ENCODE measurements at places on chromosomes 1 and 21.

DNA sequence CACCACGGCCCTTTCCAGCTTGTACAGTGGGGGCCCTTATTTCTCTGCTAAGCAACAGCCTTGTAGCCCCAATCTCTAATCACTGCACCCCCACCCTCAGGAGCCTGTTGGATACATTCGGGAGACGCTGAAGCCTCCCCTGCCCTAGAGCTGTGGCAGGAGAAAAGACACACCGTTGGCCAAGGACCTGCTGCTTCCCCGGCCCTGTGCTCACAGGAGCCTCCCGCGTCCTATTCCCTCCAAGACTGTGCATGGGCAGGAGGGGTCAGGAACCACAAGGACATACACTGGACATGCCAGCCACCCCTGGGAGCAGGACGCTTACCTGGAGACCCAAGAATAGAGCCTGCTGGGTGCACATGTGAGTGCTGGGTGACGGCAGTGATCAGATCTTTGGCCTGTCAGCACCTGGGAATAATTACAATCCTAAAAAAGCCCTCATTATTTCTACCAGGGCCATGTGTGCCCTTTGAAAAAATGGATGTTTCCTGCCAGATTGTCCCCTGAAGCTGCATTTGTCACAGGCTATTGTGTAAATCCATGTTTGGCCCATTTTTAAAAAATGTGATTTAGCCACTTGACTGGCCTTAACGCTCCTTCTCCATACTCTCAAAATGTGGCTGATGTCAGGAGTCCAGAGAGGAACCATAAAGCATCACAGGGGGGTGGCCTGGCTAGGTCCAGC lies 590.6 kb downstream of the MATN1 start:
- no peak for DNase-seq

GRCh38 chr1:6592865-6593593 lies 9.6 kb downstream of the KLHL21 start:
- no peak for DNase-seq

DNA sequence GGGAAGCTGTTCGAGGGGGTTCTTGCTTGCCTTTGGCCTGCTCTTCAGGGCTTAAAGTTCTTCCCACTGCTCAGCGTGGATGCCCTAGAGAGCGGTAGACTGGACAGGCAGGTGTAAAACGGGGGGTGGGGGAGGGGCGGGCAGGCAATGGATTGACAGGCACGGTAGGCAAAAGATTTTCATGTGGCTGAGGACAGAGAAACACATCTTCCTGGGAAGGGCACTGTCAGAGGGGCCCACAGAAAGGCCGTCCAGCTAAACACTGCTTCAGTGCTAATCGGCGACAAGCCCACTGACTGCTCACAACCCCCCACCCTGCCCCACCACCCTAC lies 412 bp downstream of the ABCA4 start:
- no peak for DNase-seq

DNA sequence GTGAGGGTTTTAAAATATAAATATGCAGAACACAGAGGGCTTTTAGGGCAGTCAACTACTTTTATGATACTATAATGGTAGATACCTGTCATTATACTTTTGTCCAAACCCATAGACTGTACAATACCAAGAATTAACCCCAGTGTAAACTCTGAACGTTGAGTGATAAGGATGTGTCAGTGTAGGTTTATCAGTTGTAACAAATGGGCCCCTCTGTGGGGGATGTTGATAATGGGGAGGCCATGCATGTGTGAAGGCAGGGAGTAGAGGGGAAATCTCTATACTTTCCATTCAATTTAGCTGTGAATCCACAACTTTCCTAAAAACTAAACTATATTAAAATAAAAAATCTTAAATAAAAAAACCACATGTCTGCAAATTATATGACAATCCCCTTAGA lies 193.5 kb upstream of the CAMK1G start:
- DNase-seq = no peak

DNA sequence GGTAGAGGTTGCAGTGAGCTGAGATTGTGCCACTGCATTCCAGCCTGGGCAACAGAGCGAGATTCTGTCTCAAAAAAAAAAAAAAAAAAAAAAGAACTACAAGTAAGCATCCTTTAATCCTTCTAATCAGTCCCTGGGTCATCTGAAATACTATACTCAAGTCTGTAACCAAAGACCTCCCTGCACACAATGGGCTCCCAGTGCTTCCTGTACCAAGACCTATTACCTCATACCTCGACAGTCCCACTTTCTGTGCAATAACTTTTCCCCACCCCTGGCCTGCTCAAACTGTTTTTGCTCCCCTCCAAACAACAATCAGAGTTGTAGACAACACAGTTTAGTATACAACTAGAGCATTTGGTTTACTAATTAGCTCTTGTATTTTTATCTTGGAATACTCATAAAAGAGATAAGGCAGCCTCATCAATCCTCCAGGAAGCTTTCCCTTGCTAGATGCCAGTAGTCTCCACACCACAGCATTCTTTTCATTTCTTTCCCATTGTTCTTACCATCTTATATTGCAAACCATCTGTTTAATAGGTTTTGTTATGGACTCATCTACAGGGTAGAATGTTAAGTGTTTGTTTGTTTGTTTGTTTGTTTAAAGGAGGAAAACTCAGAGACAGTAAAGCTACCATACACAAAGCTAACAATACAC lies 19.2 kb upstream of the RLF start:
- DNase-seq = no peak

GRCh38 chr1:244761279-244761678 lies 74.2 kb upstream of the COX20 start:
- no peak for DNase-seq

DNA sequence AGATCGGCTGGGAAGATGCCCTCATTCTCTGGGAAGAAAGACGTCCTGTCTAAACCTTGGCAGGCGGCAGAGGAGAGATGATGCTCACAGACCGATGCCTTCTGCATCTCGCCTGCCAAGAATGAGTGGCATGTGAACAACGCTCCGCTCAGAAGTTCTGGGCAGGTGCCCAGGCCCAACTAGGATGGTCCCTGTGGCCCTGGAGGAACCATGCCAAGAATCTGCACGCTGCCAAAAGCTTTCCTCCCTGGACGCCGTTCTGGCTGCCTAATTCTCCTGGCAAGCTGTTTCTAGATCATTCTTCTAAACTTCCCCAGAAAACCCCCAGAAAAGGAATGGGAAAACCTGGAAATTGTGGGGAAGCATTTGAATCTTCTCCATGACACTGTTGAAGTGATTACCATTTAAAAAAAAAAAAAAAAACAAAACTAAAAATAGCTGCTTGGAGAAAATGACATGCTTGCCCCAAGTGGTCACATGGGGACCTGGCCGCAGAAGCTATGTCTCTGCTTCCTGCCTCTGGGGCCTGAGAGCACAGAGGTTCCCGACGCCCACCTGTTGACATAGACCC lies 440.9 kb downstream of the PRDM2 start:
- DNase-seq = no peak

- DNase-seq = no peak
Measured at GRCh38 chr21:45105906-45106485, 31.6 kb downstream of the ADARB1 start.

GRCh38 chr1:17113963-17114362 lies 5.3 kb downstream of the PADI2 start:
- DNase-seq = no peak

DNA sequence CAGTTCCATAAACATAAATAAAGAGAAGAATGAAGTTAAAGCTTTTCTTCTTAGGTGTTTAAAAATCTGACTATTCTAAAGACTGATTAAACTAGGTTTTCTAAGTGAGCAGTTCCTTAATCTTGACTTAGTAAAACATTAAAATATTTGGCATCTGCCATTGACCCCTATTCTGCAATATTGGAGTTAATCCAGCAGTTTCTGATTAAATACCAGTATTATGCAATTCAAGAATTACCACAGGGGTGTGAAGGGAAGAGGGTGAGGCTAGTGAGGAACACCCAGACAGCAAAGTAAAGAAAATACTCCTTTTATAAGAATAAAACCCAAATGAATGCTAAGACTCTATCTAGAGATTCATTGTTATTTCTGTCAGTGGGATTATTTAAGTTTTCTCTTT lies 40.9 kb downstream of the CLIC4 start:
- no peak for DNase-seq

GRCh38 chr1:220001095-220001501 lies 45.2 kb downstream of the EPRS1 start:
- DNase-seq = no peak

GRCh38 chr1:242056988-242057744 lies 58.3 kb upstream of the MAP1LC3C start:
- no peak for DNase-seq

GRCh38 chr1:155305881-155306391 lies 2.7 kb upstream of the FDPS start:
- no peak for DNase-seq

- DNase-seq = no peak
Measured at GRCh38 chr21:26041431-26042180, 129.0 kb downstream of the APP start.

DNA sequence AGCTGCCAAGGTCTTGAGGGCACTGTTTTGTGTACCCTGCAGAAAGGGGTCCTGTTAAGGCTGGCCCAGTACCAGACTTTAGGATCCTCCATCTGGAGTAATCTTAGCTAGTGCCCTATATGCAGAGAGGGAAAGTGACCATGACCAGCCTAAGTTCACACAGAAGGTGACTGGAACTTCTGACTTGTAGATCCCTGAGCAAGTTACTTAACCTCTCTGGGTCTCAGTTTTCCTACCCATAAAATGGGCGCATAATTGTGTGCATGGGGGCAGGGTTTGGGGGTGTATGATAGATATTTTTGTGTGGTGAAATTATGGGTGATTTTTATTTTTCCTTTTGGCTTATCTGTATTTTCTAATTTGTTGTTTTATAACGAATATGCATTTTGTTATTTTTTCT lies 3.3 kb upstream of the SHISAL2A start:
- DNase-seq = no peak

- no peak for DNase-seq
Measured at GRCh38 chr1:198700016-198700392, 61.2 kb downstream of the PTPRC start.

GRCh38 chr1:213680677-213681325 lies 307.0 kb upstream of the PROX1 start:
- no peak for DNase-seq

DNA sequence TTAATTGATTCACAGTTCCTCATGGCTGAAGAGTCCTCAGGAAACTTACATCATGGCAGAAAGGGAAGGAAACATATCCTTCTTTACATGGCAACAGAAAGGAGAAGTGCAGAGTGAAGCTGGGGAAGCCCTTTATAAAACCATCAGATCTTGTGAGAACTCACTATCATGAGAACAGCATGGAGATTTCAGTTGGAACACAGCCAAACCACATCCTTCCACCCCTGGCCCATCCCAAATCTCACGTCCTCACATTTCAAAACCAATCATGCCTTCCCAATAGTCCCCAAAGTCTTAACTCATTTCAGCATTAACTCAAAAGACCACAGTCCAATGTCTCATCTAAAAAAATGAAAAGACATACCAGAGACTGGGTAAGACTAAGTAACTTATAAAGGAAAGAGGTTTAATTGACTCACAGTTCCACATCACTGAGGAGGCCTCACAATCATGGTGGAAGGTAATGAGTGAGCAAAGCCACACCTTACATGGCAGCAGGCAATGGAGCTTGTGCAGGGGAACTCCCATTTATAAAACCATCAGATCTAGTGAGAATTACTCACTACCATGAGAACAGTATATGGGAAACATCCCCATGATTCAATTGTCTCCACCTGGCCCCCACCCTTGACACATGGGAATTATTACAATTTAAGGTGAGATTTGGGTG lies 105.2 kb downstream of the MRPL39 start:
- DNase-seq = peak; percentile 78

GRCh38 chr1:181180407-181181031 lies 92.0 kb downstream of the IER5 start:
- DNase-seq = no peak

DNA sequence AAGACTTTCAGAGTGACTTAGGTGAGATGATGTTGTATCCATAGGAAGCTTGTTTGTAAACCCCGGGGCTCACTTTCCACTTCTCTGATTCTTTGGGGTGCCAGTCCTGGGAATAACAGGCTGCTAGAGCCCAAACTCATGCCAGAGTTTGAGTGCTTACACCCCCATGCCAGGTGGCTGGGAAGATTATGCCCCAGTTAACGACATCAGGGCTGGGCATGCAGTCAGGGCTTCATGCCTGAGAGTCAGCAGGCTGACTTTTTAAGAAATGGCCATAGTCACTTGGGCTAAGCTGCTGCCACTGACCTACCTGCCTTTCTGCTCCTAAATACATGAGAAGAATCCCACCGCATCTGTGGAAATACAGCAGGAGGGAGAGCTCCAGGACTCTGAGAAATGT lies 425.6 kb upstream of the VAMP3 start:
- no peak for DNase-seq

DNA sequence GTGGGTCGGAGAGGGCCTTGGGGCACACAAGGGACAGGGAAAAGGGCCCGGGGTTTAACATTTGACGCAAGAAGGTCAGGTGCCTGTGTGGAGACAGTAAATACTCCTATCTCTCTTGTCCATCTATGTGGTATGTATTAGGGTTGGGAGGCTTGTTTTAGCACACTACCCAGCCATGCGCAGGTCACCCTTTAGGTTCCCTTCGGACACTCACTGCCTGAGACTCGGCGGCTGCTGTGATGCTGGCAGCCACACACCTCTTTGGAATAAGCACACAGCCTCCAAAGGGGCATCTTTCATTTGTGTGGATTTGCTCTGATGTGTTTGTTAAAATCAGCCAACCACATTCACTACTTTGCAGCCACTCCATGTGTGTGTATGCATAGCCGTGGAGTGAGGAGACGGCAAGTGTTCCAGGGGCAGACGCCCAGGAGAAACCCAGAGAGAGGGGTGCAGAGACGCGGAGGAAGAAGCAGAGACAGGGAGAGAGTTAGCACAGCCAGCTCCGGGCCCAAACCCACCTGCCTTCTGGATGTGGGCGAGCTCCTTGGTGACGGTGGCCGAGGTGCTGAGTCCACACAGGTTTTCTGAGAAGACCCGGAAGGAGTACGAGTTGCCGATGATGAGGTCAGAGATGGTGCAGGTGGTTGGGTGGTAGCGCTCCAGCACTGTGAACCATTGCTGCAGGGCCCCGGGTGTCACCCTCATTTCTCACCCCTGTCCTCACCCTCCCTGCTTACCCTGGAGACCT lies 5.7 kb downstream of the MYBPH start:
- DNase-seq = no peak

GRCh38 chr1:42419126-42419821 lies 36.5 kb downstream of the ZMYND12 start:
- DNase-seq = no peak

- DNase-seq = no peak
Measured at GRCh38 chr21:30333736-30334135, 3.8 kb downstream of the KRTAP27-1 start.

GRCh38 chr1:89762386-89762778 lies 58.5 kb upstream of the LRRC8D start:
- DNase-seq = peak; percentile 27

DNA sequence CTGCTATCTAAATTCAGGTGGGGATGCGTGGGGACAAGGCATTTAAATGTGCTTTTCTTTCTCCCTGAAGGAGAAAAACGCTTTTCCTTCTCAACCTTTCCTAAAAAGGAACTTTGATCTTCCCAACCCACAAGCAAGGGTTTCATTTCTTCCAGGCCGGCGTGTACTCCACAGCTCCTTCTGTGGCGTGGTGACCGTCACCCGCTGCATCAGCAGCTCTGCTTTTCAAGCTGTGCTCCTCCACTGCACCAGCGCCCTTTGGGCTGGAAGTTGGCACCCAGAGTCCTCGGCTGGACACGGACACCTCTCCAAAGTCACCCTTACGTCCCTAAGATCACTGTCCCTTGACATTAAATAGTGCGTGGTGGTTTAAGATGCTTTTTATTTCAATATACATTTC lies 54.3 kb downstream of the PEX14 start:
- DNase-seq = no peak

- no peak for DNase-seq
Measured at GRCh38 chr1:185537596-185537995, 196.6 kb upstream of the HMCN1 start.

- DNase-seq = no peak
Measured at GRCh38 chr1:225434046-225434445, 6.2 kb upstream of the LBR start.

Data from stimulated activated CD4-positive, alpha-beta T cell treated with anti-CD3 and anti-CD28 coated beads, Interleukin-15, amount 100 ng/mL, for 24 hours (primary cell).